ENCODE measurements at places on chromosomes 3 and 15.

DNA sequence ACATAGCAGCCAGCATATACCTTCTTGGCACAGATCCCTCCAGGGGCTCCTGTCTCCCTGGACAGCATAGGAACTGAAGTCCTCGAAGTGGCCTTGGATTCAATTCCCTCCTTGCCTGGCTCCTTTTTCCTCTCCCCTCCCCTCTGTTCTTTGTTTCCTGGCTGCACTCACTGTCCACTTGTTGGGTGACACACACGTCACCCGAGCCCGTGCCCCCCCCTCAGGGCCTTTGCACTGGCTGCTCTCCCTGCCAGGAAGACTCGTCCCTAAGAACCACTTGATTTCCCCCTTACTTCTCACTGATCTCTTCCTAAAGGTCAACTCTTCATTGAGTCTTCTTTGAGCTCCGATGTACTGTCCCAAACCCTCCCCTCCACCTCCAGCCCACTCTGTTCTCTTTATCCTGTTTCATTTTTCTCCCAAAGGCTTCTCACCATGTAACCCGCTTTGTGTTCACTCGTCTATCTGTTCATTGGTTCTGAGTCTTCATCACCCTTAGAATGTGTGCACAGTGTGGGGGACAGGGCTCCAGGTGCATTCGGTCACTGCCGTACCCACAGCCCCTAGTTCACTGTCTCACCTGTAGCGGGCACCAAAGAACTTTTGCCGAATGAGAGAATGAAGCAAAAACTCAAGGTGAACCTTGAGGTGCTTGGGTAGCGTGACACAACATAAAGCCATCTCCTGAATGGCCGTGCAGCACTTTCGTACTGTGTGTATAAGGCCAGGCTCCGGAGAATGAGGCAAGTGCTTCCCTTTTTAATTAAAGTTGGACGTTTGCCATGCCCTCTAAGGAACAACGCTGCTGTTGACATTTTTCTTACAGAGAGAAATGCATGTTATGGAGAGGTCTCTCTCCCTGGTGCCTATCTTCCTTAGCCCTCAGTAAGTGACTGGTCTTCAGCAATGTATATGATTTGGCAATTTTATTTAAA is 74.0 kb downstream of the CHRNA7 start:
- DNase-seq: no peak

DNA sequence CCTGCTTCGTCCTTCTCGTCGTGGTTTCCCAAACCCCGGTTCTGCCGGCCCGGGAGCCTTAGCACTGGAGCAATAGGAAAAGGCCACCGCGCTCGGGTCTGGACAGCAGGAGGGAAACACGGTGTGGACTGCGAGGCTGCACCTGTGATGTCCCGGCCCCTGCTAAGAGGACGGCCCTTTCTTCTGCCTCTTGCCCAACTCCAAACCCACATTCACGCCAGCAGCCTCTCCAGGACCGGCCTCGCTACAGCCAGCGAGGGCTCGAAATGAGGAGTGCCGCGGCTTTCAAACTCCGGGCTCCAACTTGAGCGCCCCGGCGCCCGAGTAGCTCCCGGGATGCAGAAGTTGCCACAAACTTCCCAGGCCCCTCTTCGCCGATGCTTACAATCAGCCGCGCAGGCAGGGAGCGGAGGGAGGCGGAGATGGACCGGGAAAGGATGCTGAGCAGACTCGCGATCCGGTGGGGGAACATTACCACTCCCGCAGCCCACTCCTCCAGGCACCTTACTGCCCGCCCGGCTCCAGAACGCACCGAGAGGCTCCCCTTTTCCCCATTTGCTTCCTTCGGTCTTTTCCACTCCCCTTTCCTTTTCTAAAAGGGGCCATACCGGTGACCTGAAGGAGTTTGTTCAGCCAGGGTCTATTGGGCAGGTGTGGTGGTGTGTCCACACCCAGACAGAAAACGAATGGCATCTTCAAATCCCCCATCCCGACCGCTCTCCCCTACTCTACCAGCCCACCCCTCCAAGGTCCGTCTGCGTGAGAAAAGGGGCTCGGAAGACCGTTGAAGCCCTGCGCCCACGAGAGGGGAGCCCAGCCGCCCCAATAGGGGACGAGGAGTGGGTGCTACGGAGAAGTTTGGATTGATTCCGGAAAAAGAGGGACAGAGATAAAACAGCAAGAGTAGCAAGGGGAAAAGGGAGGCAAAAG is 18.8 kb upstream of the SATB1 start:
- DNase-seq: peak; percentile 71

DNA sequence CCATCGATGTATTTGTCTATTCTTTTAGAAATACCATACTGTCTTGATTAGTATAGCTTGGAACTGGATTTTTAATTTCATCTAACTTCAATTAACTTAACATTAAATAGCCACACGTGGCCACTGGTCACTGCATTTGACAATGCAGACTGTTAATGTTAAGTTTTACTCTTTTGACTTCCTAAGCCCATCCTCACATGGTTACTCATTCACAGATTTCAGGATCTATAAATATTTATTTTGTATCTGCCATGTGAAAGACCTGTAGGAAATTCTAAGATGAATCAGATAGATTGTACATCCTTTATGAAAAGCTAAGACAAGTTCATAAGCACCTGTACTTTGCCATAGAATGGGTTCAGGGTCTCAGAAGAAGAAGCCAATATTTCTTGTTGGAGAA is 8.3 kb upstream of the RORA start:
- DNase-seq: no peak

DNA sequence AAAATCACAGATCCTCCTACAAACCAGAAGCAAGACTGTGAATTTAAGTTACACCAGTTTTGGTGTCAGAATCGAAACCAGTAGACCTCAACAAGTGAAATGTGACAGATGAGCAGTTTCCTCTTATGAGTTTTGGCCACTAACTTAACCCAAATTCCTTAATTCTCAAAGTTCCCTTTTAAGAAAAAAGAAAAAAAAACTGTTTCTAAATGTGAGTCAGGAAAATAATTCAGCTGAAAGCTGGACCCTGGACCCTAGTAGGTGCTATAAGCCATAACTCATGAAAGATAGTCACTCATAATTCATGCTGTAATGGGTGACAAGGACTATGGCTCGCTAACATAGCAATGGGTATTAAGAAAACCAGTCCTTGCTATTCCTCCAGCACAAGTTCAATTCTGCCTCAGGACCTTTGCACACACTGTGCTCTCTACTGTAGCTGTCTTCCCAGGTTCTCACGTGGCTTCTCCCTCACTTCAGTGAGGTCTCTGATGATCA is 9.0 kb upstream of the THRB start:
- no peak for DNase-seq

GRCh38 chr3:153169793-153170383 is 7.9 kb downstream of the RAP2B start:
- DNase-seq: no peak

DNA sequence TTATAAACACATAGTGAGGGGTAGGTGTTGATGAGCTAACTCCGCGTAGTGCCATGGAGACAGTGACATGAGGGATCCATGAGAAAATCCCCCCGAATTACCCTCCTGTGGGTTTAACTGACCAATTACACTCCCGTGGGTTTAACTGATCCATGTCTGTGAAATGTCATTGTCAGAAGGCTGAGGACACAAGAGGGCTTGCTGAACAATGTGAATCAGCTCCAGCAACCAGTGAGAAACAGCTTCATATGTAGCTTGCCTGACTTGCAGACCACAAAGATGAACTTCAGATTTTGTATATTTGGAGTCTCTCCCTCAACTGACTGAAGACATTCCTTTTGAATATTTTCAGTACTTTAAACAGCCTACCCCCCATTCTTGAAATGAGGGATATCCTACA is 144.9 kb downstream of the FBN1 start:
- DNase-seq: no peak

- peak; percentile 71 for DNase-seq
Measured at GRCh38 chr3:192916371-192917027, 1.2 kb downstream of the MB21D2 start.

GRCh38 chr3:115838786-115839185 is 215.5 kb downstream of the GAP43 start:
- DNase-seq: no peak

DNA sequence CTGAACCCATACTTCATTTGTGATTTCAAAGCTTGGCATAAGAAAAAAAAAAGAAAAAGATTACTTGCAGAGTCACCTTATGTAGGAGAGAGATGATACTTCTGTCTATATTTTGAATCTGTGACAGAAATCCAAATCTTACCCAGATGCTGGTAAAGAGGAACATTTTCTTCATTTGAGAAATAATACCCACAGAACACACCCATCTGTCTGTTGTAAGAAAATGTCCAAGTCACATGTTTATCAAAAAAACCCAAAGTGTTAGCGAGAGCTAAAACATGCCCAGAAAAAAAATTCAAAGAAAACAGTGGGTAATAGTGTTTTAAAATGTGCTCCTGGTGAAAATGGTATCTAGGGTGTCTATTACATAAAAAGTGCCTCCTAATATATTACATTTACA is 18.0 kb upstream of the RAP2B start:
- no peak for DNase-seq

- no peak for DNase-seq
Measured at GRCh38 chr3:169091196-169091823, 572.2 kb downstream of the MECOM start.

GRCh38 chr15:77386626-77387025 is 33.3 kb downstream of the PEAK1 start:
- DNase-seq: no peak

DNA sequence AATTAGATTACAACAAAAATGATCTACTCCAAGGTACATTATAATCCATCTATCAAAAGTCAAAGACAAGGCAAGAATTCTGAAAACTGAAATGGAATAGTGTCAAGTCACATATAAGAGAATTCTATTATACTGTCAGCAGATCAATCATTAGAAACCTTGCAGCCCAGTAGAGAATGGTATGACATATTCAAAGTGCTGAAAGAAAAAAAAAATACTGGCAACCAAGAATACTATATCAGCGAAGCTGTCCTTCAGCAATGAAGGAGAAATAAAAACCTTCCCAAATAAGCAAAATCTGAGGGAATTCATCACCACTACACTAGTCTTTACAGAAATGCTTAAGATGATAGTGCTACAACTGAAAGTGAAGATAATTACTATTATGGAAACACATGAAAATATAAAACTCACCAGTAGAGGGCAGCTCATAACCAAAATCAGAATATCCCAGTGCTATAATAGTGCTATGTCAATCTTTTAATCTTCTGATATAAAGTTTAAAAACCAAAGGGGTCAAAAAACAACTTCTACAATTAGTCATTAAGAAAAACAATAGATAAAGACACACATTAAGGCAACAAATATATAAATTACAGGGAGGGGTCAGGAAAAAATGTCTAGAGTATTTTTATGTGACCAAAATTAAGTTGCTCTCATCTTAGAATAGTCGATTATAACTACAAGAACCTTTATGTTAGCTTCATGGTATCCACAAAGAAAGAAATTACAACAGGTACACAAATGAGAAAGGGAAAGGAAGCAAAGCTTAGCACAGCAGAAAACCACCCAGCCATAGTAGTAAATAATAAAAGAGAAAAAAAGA is 190.7 kb upstream of the CNTN6 start:
- DNase-seq: no peak

GRCh38 chr15:96344060-96344705 is 13.7 kb downstream of the NR2F2 start:
- no peak for DNase-seq

DNA sequence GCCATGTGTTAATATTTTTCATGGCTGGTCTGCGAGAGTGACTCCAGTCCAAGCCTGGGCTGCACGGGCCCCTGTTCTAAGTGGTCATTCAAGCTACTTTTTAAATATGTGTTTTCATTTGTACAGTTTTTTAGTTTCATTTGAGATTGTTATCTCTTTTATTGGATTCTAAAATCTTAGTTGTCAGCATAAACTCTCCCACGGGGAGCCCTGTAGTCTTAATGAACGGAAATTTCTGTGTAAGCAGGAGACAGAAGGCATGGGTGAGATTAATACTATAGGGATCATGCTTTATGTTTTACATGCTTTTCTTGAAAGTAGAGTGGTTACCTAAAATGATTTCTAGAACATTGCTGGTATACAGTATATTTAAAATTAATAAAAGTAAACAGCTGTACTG is 373.1 kb upstream of the SLCO3A1 start:
- no peak for DNase-seq

- no peak for DNase-seq
Measured at GRCh38 chr15:41852736-41853590, 14.3 kb downstream of the PLA2G4B start.

GRCh38 chr3:12966847-12967605 is 106.2 kb downstream of the IQSEC1 start:
- DNase-seq: no peak
